ENCODE measurements at places on chromosomes 11 and 22.

DNA sequence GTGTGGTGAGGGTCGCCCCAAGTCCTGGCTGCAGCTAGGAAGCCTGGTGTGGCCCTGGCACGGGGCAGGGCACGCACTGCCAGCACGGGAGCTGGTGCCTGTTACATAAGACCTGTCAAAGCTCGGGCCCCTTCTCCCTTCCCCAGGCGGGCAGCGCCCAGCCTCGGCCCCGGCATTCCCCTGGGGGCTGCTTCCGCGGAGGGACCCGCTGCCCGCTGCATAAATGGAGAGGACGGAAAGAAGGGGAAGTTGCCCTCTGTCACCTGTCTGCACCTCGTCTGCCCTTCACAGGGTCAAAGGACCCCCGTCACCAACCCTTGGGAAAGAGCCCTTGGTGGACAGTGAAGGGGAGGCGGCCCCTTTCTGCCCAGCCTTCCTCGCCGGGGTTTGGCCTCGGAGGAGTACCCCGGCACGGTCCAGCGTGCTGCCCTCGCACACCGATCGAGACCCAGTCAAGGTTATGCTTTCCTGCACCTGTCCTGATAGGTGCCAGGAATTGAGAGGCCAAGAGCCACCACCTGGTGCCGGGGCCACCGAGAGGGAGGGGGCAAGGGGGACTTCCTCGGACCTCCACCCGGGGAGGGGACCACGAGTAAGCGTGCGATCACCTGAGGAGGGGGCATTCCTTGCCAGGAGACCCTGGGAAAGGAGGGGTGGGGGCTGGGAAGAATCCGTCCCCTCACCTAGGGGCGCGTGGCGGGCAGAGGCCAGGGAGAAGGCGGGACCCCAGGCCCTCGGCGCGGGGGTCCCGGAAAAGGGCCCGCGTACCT, 16.8 kb upstream of the MFRP start:
- no peak for DNase-seq

GRCh38 chr11:119983240-119983732, 154.6 kb downstream of the TRIM29 start:
- no peak for DNase-seq

DNA sequence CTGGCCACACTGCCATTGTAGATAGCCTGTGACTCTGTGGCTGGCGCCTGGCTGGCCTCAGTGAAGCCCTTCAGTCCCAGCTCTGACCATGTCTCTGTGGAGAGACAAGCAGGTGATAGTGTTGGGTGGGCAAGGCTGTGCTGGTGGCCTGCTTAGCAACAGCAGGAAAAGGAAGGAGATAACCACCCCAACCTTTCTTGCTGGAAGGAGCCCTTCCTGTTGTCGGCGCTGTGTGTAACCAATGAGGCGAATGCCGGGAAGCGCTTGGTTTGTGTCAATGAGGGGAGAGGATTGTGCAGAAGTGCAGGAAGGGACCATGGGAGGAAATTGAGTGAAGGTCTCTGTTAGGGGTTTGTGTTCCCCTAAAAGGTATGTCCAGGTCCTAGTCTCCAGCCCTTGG, 27.3 kb downstream of the PARVB start:
- no peak for DNase-seq

DNA sequence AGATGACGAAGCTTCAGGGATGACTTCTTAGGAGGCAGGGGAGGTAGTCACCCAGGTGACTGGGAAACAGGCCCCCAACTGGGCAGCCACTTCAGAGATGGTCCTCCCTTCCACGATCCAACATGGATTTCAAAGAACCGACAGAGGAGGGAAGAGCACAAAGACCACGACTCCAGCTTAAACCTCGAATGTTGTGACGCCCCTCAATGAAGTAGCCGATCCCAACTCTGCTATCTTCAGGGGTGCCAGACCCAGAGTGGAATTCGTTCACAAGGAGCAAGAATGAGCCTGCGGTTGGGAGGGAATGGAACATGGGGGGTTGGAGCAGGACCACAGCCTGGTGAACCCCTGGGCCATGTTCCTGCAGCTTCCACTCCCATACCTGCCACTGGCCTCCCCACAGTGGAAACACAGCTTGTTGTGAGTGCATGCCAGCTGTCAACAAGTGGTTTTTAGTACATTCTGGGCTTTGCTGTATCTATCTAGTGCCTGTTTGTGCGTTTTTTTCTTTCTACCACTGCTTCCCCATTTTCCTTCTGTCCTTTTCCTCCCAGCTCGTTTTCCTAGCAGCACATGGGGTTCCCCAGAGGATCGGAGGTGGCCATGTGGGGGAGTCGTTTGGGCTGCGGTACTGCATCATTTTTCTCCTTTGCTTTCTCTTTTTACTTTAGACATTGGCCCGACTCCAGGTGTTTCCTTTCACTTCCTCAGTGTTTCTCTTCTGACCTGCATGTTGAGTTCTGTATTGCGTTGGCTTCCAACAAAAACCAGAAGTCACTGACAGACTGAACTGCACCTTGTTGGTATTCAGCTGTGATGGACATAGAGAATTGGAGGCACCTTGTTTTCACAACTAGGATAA, 65.8 kb downstream of the MORC2 start:
- no peak for DNase-seq

DNA sequence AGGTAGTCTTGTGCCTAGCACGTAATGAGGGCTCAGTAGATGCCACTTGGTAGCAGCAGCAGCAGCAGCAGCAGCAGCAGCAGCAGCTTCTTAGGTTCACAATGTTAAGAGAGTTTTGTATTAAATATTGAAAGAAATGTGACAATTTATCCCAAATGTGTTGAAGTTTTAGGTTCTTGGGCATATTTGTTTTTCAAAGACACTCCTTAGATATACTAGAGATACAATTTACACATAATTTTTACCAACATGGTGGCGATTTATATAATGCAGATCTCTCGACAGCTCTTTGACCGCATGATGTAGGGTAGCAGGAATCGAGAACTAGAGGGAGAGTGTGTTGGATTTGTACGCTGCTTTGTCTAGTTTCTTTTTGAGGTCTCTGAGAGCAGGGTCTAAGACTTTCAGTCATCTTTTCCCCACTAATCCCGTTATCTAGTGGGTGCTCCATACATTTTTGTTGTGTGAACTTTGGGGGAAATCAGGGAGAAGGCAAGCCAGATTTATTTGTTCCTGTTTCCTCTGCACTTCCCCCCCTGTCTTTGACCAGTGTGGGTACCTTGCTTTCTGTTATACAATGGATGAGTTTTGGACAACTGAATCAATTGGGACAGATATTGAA, 1.4 kb downstream of the FDX1 start:
- no peak for DNase-seq

DNA sequence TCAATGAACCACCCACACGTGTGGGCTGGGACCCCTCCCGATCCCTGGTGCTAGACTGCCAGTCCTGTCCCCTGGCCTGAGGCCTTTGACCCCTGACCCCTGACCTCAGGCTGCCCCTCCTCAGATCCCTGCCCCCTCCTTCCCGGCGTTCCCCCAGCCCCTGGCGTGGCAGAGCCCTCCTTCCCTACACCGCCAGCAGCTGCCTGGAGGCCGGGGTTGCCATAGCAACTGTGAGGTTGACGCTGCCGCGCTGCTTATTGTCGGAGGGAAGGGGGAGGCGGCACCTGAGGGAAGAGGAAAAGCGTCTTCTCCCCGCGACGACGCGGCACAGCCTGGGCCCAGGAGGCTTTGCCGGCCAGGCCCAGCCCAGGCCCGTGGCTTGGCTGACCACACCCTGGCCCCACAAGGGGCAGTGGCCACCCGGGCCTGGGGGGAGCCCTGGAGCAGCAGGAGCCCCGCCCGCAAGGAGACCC, 32.6 kb downstream of the SHANK3 start:
- DNase-seq: peak; percentile 92

GRCh38 chr11:90699791-90700400, 477.0 kb upstream of the CHORDC1 start:
- no peak for DNase-seq

GRCh38 chr11:62770778-62771143, 435 bp upstream of the TAF6L start:
- no peak for DNase-seq

DNA sequence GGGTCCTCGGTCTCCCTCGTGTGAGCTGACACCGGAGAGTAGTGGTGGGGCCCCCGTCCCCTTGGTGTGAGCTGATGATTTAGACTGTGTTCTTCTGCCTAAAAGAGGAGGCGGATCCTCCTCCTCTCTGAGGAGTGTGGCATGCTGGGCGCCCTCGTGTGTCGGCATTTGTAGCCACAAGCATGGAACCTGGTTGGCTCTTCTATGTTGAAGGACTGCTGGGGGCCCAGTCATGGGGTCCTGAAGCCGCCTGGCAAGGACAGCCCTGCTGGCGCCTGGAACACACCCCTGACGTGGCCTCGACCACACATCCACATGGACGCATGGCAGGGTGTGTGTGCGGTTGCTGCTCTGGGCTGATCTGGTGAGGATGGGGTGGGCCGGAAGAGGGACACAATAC, 50.2 kb downstream of the AP2A2 start:
- no peak for DNase-seq

- DNase-seq: no peak
Measured at GRCh38 chr11:26677566-26677965, 44.3 kb downstream of the SLC5A12 start.

DNA sequence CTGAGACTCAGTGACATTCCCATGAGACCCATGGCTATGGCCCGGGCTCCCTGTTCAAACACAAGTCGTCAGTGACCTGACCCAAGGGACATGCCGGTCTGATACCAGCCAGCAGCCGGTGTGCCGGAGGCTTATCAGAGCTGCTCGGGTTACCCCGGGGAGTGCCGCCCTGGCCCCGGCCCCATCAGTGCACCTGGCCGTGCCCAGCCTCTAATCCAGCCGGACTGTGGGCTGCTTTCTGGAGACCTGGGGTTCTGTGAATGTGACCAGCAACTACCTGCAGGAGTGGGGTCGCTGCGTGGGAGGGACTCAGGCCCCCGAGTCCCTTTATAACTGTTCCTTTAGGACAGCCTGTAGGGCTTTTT, 52.7 kb downstream of the LINC01488 start:
- no peak for DNase-seq

GRCh38 chr22:23786752-23787599, at the start of gene SMARCB1:
TSS of gene SMARCB1 (plus strand) at chr22:23786966. CDS start at chr22:23787170, 204 bp downstream.
- DNase-seq: peak; percentile 84

GRCh38 chr11:72760539-72761405, 8.6 kb upstream of the ARAP1 start:
- DNase-seq: peak; percentile 22

- DNase-seq: no peak
Measured at GRCh38 chr11:34996958-34997357, 80.5 kb downstream of the PDHX start.

- DNase-seq: no peak
Measured at GRCh38 chr11:27837895-27838563, 137.8 kb upstream of the BDNF start.

DNA sequence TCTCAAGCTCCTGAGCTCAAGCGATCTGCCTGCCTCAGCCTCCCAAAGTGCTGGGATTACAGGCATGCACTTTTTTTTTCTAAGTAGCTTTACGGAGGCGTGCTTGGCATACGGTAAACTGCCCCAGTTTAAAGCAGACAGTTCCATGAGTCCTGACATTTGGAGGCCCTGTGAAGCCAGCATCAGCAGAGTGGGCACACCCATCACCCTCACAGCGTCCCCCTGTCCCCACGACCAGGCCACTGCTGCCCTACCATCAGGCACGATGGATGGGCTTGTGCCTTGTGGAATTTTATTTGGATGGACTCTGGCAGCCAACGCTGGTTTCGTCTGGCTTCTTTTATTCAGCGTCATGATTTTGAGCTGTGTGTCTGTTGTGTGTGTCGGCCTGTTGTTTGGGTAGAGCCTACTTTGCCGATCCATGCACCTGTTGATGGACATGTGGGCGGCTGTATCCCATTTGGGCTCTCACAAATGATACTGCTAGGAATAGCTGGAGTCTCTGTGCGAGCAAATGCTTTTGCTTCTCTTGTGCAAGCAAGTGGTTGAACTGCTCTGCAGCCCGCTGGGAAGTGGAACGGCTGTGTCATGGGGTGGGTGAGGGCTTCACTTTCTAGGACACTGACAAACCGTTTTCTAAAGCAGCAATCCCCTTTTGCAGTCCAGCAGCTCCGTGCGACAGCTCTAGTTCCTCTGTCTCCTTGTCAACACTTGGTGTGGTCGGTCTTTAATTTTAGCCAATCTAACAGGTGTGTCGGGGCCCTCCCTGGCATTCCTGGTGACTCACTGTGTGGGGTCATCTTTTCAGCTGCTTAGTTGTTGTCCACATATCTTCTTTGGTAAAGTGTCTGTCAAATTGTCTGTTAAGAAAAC, 23.8 kb downstream of the KCNQ1 start:
- DNase-seq: no peak

DNA sequence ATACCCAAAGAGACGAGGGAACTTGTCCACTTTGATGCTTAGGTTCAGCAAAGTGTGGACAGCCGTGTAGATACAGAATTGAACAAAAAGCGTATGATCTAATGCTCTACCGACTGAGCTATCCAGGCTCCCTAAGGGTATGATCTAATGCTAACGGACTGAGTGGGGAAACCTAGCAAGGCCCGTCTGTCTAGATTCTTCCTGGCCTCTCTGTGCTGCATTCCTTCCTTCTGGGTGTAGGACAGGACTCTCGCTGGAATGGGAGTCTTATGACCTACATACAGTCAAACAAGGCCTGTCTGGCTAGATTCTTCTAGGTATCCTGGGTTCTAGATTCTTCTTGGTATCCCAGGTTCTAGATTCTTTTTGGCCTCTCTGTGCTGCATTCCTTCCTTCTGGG, 8.4 kb upstream of the SLC15A3 start:
- no peak for DNase-seq

DNA sequence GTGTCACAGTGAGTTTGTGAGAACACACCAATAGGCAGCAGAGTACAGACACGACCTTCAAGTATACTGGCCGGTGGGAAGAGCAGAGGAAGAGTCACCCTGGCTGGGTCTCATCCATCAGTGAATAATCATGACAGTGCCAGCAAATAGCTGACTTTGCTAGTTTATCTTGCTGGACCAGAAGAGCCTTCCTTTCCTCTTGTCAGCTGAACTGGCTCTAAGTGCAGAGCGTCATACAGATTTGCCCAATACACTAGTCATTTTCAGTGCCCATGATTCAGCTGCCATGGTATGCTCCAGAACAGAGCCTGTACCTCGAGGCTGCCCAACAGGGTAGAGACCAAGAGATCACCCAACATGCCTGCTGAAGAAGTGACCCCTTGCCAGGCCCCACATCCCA, 82.9 kb upstream of the TBCEL start:
- no peak for DNase-seq

GRCh38 chr11:132960273-132961078, 571.8 kb downstream of the OPCML start:
- no peak for DNase-seq

Measured in NCI-H2171 (cell line).